GM23248 (cell line): ENCODE measurements at places on chromosomes 6 and 20. TPM values are rescaled to one million over a fixed set of nuclear protein-coding genes. Genes with fewer than 3 reads are reported as not detected.

LY86 gene
- polyA plus RNA-seq, result 0.16 TPM in 1 of 2 replicates, not detected in the other

GINS1 gene
- polyA plus RNA-seq, result 4.4 and 5.2 TPM in 2 replicates

GPLD1 gene
- 0.09 TPM in 2 replicates for polyA plus RNA-seq

DNAAF9 gene
- 4.3 and 4.6 TPM in 2 replicates for polyA plus RNA-seq

RALGAPA2 gene
- 0.90 and 1.3 TPM in 2 replicates for polyA plus RNA-seq

TPX2 gene
- polyA plus RNA-seq, result 37.6 and 37.7 TPM in 2 replicates

PGC gene
- not detected in 2 replicates for polyA plus RNA-seq

C6orf132 gene
- 2.8 and 3.2 TPM in 2 replicates for polyA plus RNA-seq

MC3R gene
- polyA plus RNA-seq, result not detected in 2 replicates

PPP1R3G gene
- 0.84 and 0.85 TPM in 2 replicates for polyA plus RNA-seq

SLC35D3 gene
- not detected in 2 replicates for polyA plus RNA-seq

ADISSP gene
- 62.6 and 65.4 TPM in 2 replicates for polyA plus RNA-seq

HLA-DRB5 gene
- 0.19 TPM in 1 of 2 replicates, not detected in the other for polyA plus RNA-seq

BCL2L1 gene
- 56.2 and 56.3 TPM in 2 replicates for polyA plus RNA-seq

ZNF831 gene
- polyA plus RNA-seq, result not detected in 2 replicates

SPATS1 gene
- polyA plus RNA-seq, result not detected in 2 replicates

HSPA12B gene
- polyA plus RNA-seq, result 0.06 and 0.11 TPM in 2 replicates

MYBL2 gene
- polyA plus RNA-seq, result 11.7 and 12.9 TPM in 2 replicates

CDH26 gene
- polyA plus RNA-seq, result not detected in 2 replicates

SLC12A5 gene
- polyA plus RNA-seq, result 0.55 and 0.58 TPM in 2 replicates

LHFPL5 gene
- polyA plus RNA-seq, result not detected in 2 replicates

MYT1 gene
- polyA plus RNA-seq, result not detected in 2 replicates

HLA-DQB2 gene
- not detected in 2 replicates for polyA plus RNA-seq

TCP11 gene
- not detected in 2 replicates for polyA plus RNA-seq

FAM83D gene
- 11.4 and 13.1 TPM in 2 replicates for polyA plus RNA-seq

OOEP gene
- not detected in 2 replicates for polyA plus RNA-seq

MLN gene
- polyA plus RNA-seq, result not detected in 2 replicates

ZNF165 gene
- polyA plus RNA-seq, result 0.41 and 0.81 TPM in 2 replicates

LRFN2 gene
- polyA plus RNA-seq, result not detected in 2 replicates

WFDC2 gene
- polyA plus RNA-seq, result not detected in 2 replicates

MOCS3 gene
- 5.3 and 5.6 TPM in 2 replicates for polyA plus RNA-seq
